ENCODE measurements at places on chromosomes 6 and 20.

GRCh38 chr6:107594736-107595135 is 104.8 kb downstream of the SOBP start:
- no peak for DNase-seq

GRCh38 chr20:40892642-40893041 is 136.0 kb upstream of the TOP1 start:
- no peak for DNase-seq

GRCh38 chr20:50831622-50832021 is 36.8 kb downstream of the BCAS4 start:
- no peak for DNase-seq

DNA sequence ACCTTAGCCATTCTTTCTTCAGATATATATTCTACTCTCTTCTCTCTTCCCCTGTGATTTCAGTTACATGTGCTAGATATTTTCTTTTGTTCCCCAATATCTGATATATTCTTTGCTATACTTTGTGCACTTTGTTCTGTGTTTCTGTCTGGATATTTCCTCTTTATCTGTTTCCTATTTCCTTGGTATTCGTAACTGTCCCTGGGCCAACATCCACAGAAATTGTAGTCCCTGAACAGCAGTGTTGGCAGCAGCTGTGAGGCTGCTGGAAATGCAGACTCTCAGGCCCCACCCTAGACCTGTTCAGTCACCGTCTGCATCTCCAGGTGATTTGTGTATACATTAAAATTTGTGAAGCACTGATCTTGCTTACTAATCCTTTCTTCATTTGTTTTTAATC is 522.9 kb upstream of the SOX4 start:
- no peak for DNase-seq

- no peak for DNase-seq
Measured at GRCh38 chr6:88989215-88989614, 25.8 kb upstream of the RNGTT start.

- DNase-seq: no peak
Measured at GRCh38 chr20:44395461-44396340, 40.2 kb downstream of the HNF4A start.

DNA sequence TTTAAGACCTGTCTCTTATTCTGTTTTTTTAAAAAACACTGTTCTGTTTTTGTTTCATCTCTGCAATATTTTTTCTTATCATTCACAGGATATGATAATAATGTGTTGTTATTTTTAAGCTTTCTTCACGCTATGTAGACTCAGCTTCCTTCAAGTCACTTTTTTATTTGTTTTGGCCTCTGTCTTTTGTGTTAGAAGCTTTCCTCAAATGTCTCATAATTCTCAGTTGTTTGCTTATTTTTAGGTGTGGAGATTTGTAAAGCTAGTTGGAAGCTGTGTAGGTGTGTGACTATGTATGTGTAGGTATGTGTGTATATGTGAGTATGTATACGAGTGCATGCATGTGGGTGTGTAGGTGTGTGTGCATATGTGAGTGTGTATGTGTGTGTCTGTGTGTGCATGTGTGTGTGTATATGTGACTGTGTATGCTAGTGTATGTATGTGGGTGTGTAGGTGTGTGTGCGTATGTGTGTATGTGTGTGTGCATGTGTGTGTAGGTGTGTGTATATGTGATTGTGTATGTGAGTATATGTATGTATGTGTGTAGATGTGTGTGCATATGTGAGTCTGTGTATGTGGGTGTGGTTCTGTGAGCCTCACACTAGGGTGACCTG is 16.3 kb upstream of the VEGFA start:
- no peak for DNase-seq

- DNase-seq: no peak
Measured at GRCh38 chr6:169186496-169187169, 67.0 kb downstream of the THBS2 start.

DNA sequence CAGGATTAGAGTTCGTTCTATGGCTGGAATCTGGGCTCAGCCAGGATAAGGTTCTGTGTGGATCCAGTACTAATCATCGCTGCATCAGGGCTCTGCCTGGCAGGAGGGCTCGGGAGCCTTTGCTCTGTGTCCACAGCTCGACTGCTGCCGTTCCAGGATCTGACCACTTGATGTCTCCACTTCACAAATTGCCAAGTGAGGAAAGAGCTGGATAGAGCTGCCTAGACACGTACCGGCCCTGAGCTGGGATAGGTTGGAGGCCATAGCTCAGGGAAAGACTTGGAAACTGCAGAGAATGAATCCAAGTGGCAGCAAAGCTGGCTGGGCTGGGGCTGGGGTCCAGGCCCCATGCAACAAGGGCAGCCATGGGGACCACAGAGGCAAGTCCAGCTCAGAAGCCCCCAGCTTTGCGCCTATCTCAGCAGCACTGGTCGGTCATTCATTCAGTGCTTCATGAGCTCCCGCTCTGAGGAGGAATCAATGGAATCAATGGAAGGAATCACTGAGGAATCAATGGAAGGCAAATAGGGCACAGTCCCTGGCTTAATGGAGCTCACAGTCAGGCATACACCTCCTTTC is 38.0 kb upstream of the TOP1 start:
- DNase-seq: peak; percentile 71

DNA sequence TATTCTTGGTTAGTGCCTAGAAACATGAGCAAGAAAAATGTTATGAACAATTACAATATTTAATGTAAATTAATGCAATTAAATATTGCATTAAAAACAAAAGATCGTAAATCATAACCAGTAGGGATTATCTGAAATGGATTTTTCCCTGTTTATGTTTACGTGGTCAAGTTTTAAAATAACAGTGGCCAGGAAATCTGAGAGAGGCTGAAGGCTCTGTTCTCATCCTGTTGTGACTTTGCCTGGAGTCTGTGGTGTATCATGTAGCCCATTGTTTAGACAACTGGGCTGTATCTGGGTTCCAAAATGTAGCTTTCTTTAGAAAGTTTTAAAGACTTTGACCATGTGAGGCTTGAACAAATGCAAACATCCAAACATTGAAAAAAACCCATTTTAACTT is 2.4 kb downstream of the MYO6 start:
- no peak for DNase-seq

DNA sequence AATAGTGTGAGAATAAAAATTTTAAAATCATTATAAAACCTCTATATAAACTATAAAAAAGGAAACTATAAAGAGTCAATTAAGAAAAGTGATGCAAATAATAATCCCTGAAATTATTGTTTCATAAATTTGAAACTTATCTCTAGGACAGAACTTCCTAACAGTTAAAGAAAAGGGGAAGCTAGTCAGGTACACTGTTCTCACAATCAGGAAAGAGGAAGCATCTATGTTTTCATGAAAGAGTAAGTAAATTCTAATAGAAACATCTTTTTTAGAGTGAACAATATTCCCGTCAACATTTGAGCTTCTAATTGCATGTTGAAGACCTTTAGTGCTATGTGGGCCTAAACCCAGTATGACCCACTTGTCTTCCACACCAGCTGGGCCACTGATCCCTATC is 1.2 kb upstream of the ADGRF1 start:
- DNase-seq: no peak

DNA sequence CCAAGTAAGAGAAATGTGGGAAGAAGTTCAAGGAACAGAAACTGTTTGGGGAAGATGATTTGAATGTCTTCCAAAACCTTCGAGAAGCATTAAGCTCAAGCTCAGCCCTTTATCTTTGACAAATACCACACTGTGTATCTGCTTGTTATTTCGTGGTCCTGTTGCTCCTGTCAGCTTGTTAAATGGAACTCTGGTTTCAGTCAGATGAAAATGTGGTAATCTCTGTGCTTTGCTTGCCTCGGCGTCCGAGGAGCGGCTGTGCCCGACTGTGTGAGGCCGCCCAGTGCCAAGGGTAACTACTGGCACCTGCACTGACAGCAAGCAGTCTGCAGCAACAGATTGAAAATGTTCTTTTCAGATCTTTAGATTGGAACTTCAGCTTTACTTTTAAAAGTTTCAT is 577.9 kb upstream of the FLRT3 start:
- DNase-seq: no peak

GRCh38 chr20:62368976-62369814 is 2.1 kb upstream of the LAMA5 start:
- no peak for DNase-seq

- DNase-seq: no peak
Measured at GRCh38 chr6:90368601-90369000, 72.0 kb upstream of the BACH2 start.

DNA sequence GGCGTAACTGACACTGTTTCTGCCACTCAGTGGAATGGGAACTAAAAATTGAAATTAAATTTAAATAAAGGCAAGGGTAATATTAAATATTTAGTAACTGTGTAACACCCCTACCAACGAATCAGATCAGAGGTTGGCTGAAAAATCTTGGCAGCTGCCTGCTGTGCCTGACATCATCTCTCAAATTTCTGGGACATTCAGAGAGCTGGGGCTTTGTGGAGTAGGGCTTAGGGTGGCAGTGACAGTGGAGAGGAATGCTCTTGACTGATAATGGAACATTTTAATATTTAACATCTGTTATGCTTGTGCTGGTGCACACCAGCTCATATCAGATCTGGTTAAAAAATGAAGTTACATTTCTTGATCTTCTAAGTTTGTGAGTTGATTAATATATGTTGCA is 62.2 kb downstream of the RFPL4B start:
- DNase-seq: no peak

DNA sequence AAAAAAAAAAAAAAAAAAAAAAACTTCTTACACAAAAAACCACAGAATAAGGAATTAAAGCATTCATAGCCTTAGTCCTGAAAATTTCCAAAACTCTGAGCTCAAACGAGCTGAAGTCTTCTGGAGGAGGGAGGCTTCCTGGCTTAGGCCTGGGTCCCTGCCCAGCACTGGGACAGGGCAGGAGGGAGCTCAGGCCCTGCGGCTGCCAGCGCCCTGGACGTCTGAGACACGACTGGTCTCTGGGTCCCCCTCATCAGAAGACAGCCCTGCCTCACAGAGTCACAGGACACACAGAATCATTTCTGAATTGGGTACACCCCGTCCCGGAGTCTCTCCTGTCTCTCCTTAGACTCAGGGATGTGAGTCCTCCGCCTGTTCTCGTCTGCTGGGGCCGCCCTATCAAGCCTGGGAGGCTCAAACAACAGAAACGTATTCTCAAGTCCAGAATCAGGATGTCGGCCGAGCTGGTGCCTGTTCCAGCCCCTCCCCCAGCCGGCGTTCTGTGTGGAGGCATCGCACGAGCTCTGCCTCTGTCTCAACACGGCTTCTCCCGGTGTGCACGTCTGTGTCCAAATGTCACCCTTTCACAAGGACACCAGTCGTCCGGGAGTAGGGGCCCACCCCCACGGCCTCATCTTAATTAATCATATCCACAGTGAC is 39.4 kb downstream of the ZBTB46 start:
- DNase-seq: no peak

DNA sequence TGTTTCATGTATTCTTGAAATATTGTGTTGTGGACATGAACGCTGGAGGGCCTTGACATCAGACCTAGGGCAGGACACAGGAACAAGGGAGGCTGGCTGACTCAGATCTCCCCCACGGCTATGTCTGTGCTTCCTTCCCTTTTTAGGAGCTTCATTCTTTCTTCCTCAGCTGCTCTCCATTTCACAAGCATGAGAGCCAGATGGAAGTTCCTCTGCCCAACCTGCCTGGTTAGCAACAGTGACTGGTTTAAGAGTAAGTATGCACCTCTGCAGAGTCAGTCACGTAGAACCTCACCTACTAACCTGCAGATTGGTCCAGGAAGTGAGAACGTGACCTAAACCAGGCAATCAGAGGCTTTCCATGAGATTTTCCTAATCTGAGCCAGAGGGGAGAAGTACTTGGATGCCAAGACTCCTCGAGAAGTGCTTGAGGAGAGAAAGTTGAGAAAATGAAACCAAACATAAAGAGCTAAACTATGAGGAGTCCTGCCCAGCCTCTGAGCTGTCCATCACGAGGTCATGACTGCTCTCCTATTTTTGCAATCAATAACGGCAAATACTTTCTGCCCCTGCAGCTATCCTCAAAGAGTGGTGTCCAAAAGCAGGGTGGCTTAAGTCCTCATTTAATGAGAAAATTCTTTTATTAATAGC is 465.2 kb upstream of the CITED2 start:
- no peak for DNase-seq

GRCh38 chr20:57103146-57103800 is 163.2 kb downstream of the BMP7 start:
- DNase-seq: no peak

- no peak for DNase-seq
Measured at GRCh38 chr20:54151075-54151439, 22.7 kb downstream of the CYP24A1 start.

DNA sequence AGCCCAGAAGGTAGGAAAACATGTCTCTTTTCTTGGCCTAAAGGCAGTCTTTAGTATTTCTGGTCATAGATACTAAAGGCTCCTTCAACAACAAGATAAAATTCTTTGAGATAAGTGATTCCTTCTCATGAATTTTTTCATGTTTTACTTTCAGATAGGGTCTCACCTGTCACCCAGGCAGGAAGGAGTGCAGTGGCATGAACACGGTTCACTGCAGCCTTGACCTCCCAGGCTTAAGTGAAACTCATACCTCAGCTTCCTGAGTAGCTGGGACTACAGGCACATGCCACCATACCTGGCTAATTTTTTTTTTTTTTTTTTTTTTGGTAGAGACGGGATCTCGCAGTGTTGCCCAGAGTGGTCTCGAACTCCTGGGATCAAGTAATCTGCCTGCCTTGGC is 9.1 kb downstream of the PNLDC1 start:
- DNase-seq: no peak

DNA sequence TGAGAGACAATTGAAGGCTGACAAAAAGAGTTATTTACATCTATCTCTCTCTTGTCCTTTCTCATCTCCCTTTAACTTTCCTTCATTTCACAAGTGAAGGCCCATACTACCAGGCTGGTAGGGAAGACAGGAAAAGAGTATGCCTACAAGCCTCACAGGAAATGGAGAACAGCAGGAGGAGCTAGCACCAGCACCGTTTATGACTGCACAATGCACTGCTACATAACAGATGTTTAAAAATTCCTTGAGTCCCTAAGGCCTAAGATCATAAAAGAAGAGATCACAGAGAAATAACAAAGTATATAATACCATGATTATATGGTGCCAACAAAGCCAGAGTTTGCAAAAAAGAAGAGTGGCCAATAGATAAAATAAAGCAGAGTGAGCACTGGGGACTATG is 194.8 kb downstream of the UNC5CL start:
- no peak for DNase-seq

- no peak for DNase-seq
Measured at GRCh38 chr20:8547968-8548588, 416.0 kb downstream of the PLCB1 start.

- no peak for DNase-seq
Measured at GRCh38 chr6:8352966-8353340, 82.4 kb downstream of the SLC35B3 start.
